Myocyte (in vitro differentiated cells): ENCODE measurements at places on chromosomes 2 and 18.

DNA sequence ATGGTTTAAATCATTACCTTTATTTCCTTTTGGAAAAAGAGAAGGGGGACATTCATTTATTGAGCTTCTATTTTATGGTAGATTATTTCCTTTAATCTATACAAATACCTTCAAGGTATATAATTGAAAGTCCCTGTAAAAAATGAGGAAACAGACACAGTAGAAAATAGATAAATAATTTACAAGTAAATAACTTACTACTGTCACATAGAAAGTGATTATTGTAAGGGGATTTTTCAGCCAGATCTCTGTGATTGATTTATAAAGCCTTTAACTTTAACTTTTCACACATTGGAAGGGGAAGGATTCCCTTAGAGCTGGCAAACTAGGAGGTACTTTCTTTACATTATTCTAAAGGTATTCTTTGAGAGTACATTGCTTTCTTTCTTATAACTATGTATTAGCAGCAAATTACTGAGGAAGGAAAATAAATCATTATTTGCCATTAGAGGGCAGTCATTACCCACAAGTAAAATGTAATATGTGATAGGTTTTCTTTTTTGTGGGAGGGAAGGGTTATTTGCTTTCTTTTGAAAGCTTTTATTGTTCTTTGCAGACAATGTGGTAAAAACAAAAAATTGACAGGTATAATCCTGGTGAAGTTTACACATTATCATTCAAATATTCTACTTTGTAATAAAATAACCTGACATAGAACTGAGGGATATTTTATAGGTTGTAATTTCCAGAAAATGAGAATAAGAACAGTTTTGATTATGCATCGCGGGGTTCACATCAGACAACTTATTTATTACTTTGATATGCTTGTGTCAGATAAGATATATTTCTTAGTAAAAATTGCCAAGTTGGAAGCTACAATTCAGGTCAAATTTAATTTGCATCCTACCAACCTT, 24.8 kb upstream of the RPE start:
- DNase-seq = peak; percentile 45

DNA sequence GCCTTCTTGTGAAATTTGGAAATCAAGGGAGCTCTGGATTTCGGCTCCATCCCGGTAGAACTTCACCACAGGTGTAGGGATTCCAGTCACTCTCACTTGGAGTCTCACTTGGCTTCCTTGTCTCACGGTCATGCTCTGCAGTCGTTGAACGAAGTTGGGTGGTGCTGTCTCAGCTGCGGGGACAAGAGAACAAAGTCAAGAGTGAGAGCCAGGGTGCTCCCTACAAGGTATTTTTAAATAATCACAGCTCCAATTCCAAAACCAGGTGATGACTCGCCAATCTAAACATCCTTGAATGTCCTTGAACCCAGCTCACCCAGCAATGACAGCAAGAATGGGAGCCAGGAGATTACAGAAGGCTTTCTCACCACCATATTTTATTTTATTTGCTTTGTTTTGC, 6.7 kb downstream of the TTN start:
- DNase-seq = no peak

GRCh38 chr2:226413498-226414130, 386.0 kb downstream of the IRS1 start:
- DNase-seq = no peak

DNA sequence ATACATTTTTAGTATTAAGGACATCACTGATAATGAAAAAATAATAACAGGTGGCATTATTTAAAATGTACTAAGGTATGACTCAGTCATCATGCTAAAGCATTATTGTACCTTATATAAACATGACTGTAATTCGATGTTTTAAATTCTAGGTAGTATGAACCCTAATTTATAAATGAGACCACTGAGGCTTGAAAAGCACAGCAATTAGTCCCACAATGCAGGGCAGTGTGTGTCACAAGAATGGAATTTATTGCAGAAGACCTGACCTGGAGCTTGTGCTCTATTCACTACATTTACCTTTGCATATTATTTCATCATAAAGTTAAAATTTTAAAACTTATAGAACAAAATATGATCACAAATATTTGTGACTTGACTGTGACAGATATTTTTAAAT, 358.5 kb upstream of the DSEL start:
- DNase-seq = no peak

GRCh38 chr2:43397821-43398220, 171.4 kb upstream of the ZFP36L2 start:
- no peak for DNase-seq

DNA sequence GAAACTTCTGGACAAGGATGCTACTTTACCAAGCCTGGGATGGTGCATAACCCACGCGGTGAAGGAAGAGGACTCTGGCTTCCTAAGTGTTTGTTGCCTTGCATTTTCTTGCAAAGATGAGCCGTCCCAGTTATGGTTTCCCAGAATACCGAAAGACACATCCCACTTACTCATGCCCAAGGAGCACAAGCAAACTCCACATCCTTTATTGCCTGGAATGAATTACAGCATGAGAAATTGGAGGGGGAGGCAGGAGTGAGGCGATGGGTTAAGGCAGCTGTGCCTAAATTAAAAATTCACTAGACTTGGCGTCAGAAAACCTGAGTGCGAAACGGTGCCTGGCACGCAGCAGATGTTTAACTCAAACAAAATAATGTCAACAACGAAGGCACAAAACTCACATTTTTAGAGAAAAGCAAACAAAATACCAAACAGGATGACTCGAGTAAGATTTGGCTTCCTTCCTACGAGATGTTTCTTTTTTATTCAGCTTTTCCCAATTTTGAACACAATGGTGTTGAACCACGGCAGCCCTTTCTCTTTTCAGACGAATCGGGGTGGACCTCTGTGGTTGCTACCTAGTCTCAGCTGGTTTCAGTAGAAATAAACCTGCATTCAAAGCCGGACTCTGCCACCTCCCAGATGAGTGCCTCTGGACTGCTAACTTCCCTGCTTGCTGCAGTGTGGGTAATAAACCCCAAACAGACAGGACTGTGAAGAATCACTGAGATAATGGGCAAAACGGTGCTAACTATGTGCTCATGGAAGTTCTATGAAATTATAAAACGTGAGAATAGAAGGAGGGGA, 100.3 kb upstream of the NCK2 start:
- peak; percentile 14 for DNase-seq
